NCI-H1092 (cell line): ENCODE measurements at places on chromosomes 13 and 19.

DNA sequence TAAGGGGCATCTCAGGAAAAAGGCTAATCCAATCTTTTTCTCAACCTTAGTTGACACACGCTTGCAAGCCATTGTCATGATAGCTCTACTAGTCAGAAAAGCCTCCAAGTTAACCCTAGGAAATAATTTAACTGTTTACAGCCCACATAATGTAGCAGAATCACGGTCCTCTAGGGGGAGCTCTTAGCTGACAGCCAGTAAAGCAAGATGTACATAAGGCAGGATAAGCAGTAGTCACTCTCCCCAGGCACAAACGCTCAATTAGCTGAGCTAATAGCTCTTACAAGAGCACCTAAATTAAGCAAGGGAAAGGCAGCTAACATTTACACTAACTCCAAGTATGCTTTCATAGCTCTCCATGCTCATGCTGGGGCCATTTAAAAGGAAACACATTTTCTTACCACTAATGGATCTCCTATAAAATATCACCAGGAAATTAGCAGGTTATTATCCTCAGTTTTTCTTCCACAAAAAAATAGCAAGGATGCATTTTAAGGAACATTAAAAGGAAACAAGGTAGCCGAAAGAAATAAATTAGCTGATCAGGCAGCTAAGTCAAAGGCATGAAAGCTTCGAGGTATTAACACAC is 33.7 kb upstream of the ZSCAN5A start:
- no peak for DNase-seq

- no peak for DNase-seq
Measured at GRCh38 chr13:98343461-98343860, 166.4 kb upstream of the RNF113B start.

GRCh38 chr19:46622118-46622446 is 2.8 kb downstream of the PTGIR start:
- DNase-seq: no peak

- DNase-seq: peak; percentile 94
Measured at GRCh38 chr19:48637449-48637947, 319 bp upstream of the DBP start.

DNA sequence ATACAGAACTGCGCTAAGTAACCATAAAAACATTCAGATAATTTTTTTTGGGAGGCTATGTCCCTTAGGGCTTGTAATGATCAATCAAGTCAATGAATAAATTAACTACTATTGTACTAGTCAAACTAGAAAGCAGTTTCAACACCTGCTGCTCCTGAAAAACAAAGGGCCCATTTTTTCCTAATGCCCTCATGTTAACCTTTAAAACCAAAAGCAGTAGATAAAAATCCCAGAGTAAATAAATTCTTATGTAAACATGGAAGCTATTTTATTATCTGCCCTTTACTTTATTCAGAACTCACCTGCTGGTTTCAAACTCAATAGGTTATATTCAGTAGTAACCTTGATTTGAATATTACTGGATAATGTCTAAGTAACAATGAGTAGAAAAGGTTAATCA is 159.5 kb upstream of the STARD13 start:
- no peak for DNase-seq

DNA sequence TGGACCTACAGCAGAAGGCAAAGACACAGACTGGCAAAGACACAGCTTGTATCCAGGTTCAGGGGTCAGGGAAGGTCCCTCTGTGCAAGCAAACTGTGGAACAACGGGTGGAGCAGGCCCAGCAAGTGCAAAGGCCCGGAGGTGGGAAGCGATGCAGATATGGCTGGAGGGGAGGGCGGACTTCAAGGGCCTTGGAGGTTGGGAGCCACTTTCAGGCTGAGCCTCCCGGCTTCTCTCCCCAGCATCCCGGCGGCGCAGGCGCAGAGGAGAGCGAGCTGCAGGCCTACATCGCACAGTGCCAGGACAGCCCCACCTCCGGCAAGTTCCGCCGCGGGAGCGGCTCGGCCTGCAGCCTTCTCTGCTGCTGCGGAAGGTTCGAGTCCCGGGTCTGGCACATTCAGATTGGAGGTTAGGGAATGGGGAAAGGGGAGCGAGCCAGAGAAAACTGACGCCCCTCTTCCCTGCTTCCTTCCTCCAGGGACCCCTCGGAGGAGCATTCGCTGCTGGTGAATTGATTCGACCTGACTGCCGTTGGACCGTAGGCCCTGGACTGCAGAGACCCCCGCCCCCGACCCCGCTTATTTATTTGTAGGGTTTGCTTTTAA is 2.1 kb upstream of the PNPLA6 start:
- DNase-seq: no peak

DNA sequence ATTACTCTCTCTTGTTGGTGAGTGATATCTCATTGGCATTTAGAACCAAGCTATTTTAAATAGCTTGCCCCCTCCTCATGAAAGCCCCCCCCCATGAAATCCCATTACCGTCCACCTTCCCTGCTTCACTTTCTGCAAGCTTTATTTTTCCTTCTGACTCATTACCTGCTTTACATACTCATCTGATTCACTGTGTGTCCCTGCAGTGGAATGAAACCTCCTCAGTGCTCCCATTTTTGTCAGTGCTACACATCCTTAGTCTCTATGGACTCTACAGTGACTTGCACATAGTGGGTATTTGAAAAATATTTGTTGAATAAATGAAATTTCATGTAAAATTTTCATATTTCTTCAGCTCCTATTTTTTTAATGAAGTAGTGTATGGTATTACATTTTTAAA is 62.3 kb downstream of the DOCK9 start:
- no peak for DNase-seq

DNA sequence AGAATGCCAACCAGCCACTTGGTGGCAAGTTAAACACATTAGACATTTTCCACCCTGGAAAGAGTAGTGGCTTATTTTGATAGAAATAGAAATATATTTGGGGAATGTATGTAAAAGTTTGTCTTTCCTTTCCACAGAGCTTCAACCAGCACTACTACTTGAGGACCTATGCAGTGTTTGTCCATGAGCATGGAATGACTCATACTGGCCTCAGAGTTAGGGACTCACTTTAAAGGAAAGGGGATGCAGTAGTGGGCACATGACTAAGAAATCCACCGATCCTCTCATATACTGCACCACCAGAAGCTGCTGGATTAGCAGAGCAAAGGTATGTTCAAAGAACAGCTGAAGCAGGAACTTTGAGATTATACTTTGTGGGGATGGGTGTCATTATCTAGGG is 62.6 kb downstream of the LACC1 start:
- no peak for DNase-seq

DNA sequence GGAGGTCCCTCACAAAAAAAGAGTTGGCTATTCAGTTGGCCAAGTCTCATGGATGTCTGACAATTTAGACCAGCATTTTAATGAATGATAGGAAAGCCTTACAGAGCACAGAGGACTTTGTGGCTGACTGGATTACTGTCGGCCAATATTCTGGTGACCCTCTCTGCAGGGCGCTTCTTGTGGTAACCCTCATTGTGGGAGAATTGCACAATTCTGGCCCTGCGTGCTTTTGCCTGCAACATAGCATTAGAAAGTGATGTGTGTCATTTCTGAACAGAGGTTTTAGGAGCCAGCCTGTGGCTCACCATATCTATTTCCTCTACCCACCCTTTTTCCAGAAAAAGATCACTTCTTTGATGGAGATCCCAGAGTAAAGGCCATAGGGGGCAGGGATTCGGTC is 71.4 kb downstream of the EFNB2 start:
- no peak for DNase-seq

GRCh38 chr13:85316506-85317025 is 482.7 kb downstream of the SLITRK6 start:
- no peak for DNase-seq

- no peak for DNase-seq
Measured at GRCh38 chr13:41312176-41312500, 1.1 kb downstream of the NAA16 start.

DNA sequence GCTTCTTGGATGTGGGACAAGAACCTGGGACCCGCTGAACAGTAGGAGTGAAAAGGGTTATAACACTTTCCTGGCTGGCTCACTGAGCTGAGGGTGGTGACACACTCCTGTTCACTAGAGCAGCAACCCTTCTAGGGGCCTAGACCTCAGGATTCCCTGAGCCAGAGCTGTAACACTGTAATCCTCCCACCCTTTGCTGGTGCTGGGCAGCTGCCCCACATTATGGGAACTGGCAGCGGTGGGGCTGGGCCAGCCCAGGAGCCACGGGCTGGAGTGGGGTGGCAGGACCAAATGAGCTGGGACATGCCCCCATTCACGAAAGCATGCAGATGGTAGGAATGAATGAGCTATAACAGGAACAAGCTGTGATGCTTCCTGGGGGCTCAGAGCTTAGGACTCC is 110.6 kb downstream of the B3GLCT start:
- no peak for DNase-seq

- peak; percentile 57 for DNase-seq
Measured at GRCh38 chr13:71866335-71867130, 471 bp downstream of the DACH1 start.

- peak; percentile 21 for DNase-seq
Measured at GRCh38 chr13:95676105-95676761, 706 bp upstream of the DNAJC3 start.

- no peak for DNase-seq
Measured at GRCh38 chr19:14718522-14719116, 28.8 kb downstream of the ZNF333 start.

GRCh38 chr19:18590273-18591272 is 2.0 kb downstream of the REX1BD start:
- peak; percentile 31 for DNase-seq

GRCh38 chr13:70191034-70191433 is 82.8 kb upstream of the KLHL1 start:
- DNase-seq: no peak

- DNase-seq: no peak
Measured at GRCh38 chr19:5336195-5336965, 4.2 kb downstream of the PTPRS start.

DNA sequence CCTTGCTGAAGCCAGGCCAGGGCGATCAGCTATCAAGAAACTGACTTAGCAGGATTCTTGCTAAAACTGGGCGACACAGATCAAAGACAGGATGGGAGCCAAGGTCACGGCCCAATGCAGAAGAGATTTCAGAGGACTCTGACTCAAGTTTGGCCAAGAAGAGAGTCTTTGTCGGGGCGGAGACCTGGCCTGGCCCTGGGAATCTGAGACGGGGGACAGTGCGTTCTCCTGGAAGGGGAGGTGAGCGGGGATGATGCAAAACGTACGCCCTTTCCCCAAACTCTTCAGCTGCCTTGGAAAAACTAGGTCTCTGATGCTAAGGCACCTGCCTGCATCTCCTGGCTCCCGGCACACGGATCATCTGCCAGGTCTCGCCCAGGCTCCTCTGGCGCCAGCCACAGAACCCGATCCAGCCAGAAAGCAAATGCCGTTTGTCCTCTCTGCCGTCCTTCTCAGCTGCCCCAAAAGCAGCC is 9.8 kb downstream of the MVB12A start:
- no peak for DNase-seq

GRCh38 chr19:46759817-46760333 is 13.6 kb upstream of the STRN4 start:
- no peak for DNase-seq

DNA sequence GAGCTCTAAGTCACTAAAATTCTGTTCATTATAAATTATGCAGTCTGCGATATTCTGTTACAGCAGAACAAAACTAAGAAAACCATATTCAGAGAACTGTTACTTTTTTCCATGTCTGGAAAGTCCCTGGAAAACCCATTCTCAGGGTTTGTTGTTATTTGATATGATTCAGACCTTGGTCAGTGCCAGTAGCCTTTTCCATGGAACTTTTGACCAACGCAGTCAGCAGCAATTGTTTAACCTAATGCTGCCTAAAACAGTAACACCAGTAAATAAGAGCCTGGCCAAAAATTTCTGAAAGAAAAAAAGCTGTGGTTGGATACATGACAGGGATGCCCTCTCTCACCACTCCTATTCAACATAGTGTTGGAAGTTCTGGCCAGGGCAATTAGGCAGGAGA is 402.7 kb downstream of the TBC1D4 start:
- no peak for DNase-seq

- DNase-seq: no peak
Measured at GRCh38 chr13:43880926-43881325, 1.2 kb downstream of the LACC1 start.

GRCh38 chr13:104491916-104492315 is 1425.7 kb upstream of the SLC10A2 start:
- DNase-seq: no peak

GRCh38 chr19:39970425-39970674 is 615 bp upstream of the PSMC4 start:
- DNase-seq: no peak

- DNase-seq: peak; percentile 85
Measured at GRCh38 chr13:27362064-27362751, 62.2 kb upstream of the GTF3A start.

GRCh38 chr13:27461940-27462584 is 11.7 kb upstream of the MTIF3 start:
- no peak for DNase-seq

DNA sequence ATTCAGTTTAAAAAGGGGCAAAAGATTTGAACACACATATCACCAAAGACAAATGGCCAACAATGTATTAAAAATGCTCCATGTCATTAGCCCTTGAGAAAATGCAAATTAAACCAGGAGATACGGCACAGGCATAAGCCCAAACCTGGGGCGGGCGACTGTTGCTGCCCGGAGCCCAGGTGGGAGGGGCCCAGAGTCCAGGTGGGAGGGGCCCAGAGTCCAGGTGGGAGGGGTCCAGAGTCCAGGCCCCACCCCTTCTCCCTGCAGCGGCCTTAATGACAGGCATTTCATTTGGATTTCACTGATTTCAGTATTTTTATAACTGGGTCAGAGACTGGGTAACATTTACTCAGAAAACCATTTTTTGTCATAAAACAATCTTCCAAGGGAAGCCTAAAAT is 78.2 kb downstream of the RASA3 start:
- no peak for DNase-seq

- no peak for DNase-seq
Measured at GRCh38 chr13:51643105-51643881, 59.0 kb downstream of the WDFY2 start.

DNA sequence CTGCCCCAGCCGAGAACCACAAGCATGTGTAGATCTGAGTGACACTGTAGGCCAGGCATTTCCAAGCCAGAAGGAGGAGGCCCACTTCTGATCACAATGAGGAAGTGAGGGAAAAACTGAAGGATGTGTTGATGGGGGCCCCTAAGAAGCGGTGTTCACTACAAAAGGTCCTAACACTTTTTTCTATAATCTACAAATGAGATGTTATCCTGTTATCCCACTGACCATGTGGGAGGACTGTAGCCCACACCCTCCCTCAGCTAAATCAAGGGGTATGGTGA is 99.0 kb upstream of the MCF2L start:
- DNase-seq: no peak
